SW480 (cell line): ENCODE measurements at places on chromosomes 3 and 15.

DNA sequence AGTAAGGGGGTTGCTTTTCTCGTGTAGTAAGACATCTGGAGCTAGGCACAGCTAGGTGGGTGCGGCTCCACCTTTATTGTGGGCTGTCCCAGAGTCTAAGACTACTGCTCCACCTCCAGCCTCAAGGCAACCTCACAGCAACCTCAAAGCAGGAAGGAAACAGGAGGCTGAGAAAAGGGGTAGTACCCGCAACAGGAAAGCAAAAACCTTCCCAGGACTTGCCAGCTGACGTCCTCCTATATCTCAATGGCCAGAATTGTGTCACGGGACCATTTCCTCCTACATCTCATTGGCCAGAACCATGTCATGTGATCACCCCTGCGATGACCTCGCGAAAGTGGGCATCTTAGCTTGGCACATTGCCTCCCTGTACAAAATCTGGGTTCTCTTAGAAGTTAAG is 4.3 kb upstream of the GPR160 start:
- DNase-seq: no peak

- peak; percentile 80 for DNase-seq
Observed at GRCh38 chr3:141875893-141876380, 506 bp upstream of the ATP1B3 start.

- DNase-seq: no peak
Observed at GRCh38 chr3:126275620-126275904, 81.6 kb downstream of the KLF15 start.

DNA sequence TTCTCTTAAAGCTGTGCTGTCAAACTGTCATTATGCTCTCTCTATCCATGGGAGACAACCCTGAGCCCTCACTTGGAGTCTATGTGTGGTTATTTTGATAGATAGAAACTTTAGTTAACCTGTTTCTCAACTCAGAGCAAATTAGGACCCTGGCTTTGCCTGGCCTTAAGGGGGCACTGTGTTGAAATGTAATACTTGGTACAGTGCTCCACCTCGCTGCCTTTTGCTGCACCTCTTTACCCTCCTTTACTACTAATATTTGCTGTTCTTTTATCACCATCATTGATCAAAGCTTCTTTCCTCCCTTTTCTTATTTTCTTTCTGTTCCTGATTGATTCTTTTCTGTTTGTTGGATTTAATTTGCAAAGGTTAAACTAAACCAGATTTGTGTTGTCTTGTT is 34.3 kb downstream of the STT3B start:
- no peak for DNase-seq

DNA sequence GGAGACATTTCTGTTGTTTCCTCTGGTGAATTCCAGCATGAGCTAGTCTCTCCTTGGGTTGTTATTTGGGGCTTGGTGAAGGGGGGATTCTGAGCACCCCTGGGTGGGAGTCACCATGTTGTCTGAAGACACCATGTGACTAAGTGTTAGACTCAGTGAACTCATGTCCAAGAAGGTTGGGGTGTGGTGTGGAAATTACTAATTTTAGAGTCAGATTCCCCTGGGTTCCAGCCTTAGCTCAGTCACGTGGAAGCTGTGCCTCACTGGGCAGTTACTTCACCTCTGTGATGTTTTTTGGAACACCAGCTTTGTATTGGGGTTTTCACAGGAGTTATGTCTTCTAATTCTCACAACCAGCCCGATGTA is 171.5 kb downstream of the RPLP1 start:
- DNase-seq: no peak

DNA sequence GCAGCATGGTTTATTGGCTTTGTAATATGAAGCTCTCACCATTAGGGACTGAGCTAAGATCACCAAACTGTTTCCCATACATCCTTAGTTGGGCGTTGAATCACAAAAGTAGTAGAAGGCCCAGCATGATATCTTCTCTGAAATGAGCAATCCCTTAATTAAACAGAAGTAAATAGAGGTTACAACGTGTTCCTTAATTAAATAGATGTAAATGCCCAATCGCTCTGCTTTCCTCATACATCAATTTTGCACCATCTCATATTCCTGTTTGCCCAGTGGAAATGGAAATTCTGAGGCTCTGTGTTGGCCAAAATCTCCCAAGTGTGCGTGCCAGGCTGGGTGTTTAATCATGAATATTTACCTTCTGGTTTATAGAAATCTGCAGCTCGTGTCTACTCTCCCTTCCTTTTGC is 107.4 kb upstream of the FOXB1 start:
- no peak for DNase-seq

DNA sequence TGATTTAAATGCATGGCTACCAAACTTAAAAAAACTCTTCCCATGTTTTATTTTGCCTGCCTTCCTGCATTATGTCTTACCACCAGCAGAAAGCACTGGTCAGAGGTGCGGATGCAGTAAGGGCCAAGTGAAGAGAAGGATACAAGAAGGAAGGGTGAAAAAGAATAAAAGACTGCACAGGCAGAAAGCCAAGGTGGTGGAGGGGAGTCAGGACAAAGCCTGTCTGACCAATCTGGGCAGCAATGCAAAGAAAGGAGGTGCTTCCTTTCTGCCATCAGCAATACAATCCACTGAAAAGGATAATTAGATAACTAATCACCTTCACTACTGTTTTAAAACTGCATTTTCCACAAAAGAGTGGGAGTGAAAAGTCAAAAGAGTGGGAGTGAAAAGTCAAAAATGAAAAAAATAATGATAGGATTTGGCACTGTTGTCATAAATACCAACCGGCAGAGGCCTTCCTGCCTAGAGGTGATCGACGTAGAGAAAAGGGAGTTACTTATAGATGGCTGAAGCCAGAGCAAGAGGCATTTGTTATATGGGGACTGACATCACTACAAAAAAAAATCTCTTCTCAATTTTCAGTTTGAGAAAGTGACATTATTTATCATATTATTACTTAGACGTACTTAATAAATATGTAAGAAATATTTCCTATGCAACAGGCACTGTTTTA is 385.3 kb downstream of the TBC1D5 start:
- no peak for DNase-seq

DNA sequence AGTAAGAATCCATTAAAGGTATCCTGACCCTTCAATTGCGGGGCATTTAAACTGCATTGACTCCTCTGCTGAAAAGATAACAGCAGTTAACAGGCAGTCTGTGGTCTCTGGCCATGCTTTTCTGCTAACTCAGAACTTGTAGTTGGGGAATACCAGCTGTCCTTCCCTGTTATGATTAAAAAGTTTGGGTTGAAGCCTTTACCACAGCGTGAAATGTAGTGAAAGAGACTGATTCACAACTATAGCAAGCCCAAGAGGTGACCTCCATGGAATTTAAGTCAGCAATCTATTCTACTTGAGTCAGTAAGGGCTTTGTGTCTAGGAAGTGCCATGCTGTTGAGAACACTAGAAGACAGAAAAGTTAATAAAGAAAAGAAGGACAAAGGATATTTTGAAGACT is 1037.3 kb downstream of the SI start:
- DNase-seq: no peak

DNA sequence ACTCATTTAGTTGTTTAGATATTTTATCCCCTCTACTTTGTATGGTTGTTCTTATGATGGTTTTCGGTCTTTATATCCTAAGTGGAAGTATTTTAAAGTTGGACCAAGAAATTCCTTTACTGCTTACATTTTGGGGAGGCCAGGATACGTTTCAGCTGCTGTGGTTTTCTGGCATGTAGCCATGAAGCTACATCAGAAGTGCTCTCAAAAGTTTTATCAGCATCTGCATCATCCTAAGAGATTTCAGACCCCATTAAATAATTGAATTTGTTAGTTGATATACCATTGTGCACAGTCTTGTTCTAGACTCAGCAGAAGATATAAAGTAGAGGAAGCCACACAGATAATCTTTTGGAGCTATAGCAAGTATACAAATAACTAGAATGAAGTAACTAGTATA is 50.1 kb upstream of the SKOR1 start:
- no peak for DNase-seq

DNA sequence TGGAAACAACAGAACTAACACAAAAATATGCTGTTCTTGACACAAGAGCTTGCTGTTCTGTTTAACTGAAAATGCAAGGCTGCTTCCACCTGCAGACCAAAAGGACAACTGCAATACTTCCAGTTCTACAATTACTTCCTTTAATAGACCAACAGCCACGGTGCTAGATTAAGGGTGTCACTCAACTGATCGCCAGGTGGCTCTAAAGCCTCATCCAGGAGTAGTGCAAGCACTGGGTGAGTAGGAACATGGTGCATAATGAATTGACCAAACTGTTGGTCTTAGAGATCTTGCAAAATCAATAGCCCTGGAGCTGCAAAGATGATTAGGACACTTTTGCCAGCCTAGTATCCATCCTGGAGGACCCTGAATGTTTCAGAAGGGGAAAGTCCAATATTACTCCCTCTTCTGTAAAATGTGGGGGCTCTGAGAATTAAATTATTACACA is 3.6 kb upstream of the CLDN16 start:
- peak; percentile 96 for DNase-seq

GRCh38 chr3:184914628-184915027 is 102.7 kb downstream of the VPS8 start:
- DNase-seq: no peak

- DNase-seq: peak; percentile 49
Observed at GRCh38 chr3:187694801-187695200, 7.6 kb downstream of the RTP2 start.

DNA sequence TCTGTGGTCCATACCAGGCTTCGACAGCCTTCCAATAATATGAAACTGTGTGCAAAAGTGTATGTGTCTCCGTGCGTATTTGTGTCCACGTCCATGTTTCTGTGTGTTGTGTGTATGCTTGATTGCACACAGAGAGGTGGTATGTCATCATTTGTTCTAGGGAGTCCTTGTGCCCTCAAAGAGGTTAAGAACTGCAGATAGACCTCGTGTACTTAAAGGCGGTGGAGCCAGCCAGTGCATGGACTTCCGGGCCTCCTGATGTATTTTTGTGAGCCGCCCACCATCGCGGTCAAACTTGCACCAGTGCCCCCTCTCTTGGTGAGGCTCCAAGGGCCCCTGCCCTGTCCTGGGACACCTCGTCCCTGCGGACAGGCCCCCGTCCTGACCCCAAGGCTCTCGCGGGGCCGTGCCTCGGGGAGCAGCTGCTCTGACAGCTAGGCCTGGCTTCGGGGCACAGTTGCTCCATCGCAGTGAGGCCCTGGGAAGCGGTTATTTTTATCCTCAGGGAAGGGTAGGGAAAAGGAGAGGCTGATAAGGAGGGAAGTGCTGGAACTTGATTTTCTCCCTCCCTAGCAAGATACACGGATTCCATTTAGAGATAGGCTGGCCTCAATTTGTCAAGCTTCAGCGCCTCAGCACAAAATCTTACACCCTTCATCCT is 1.2 kb upstream of the RYK start:
- no peak for DNase-seq

DNA sequence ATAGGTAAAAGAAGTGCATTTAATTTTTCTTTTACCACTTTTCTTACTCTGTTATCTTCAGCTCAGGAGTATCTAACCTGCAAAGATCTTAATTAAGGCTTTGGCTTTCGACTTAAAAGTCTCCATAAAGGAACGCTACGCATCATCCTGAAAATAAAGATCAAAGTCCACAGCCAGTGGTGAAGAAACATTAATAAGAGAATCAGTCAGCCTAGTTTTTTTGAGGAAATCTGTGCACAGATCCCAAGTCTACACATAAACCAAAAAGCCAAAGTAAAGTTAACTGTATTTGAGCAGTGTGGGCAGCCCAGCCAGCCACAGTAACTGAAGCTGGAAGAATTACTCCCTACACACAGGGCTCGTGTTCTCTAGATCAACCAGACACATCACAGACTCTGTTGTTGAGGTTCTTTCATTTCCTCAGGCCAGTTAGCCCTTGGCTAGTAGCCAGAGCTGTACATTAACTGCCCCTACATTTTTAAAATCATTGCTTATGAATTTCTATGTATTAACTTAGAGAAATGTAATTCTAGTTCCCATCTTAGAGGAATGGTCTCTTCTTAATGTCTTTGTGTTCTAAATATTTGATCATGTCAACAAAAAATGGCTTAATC is 6.9 kb downstream of the LRRC2 start:
- no peak for DNase-seq

DNA sequence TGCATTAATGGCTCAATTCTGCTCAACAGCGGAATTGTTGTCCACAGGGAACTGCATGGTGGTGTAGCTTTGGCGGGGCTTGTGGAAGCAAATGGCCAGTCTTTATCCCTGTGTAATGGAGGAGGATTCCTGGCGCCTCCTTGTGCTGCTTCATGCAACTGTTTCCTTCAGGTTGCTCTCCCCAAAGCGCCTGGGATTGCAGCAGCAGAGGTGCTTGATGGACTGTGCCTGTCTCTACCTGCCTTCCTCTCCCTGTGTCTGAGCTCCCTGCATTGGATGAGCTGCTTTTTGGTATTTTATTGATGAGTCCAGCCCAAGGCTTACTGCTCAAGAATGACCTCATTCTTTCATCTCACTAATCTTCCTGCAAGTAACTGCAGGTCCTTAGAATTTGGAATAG is 72.9 kb upstream of the NDN start:
- no peak for DNase-seq

GRCh38 chr3:123788710-123789109 is 95.4 kb downstream of the MYLK start:
- no peak for DNase-seq

- no peak for DNase-seq
Observed at GRCh38 chr3:94654096-94654495, 591.2 kb downstream of the NSUN3 start.

GRCh38 chr3:170868577-170869238 is 1.3 kb downstream of the RPL22L1 start:
- no peak for DNase-seq

GRCh38 chr3:195802261-195802701 is 9.4 kb downstream of the MUC4 start:
- DNase-seq: no peak

DNA sequence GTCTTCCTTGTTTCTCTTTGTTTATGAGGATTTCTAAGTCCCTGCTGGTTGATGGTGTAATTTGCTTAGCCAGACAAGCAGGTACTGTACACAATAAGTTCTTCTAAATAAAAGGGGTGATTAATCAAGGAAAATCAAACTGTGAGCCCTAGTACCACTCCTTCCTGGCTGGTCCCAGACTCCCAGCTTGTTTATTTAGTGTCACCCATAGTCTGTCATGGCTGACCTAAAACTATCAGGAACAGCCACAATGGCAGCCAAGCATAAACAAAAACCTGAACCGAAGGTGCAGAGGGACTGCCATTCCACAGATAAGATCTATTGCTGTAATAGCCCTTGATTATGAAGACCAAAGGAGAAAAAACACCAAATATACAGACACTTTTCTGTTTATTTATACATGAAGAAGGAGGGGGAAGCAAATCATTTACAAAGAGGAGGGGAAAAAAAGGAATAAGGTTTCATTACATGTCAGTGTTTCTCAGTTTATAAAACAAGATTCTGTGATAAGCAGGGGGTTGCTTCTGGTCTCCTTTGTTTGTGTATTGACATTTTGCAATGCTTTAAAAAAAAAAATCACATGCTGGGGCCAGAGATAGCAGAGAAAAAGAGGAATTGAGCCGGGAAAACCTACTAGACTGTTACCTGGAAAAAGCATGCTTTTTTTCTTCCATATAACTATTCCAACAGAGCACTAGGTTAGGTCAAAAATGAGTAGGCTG is 182.4 kb upstream of the DPH6 start:
- peak; percentile 4 for DNase-seq

- no peak for DNase-seq
Observed at GRCh38 chr3:190877925-190878324, 15.4 kb upstream of the GMNC start.

- DNase-seq: no peak
Observed at GRCh38 chr3:45311327-45311726, 77.0 kb upstream of the LARS2 start.

GRCh38 chr15:74397239-74398068 is 30.0 kb upstream of the CYP11A1 start:
- DNase-seq: no peak

GRCh38 chr15:74339371-74339770 is 28.1 kb downstream of the CYP11A1 start:
- DNase-seq: no peak
